Adrenal gland (tissue), 19 donors: ENCODE measurements at places on chromosomes 7 and 10. TPM values are rescaled to one million over a fixed set of nuclear protein-coding genes. Genes with fewer than 3 reads are reported as not detected.

CRYGN gene
- not detected for total RNA-seq

OR6V1 gene
- total RNA-seq = not detected

TSPAN13 gene
- 60.4 TPM for total RNA-seq

HOXA3 gene
- total RNA-seq = 4.0 TPM

KCND2 gene
- 2.8 TPM for total RNA-seq

ACSL5 gene
- 5.9 TPM for total RNA-seq

OR2A1 gene
- total RNA-seq = not detected

LRGUK gene
- total RNA-seq = 0.50 TPM

OR2A12 gene
- total RNA-seq = not detected

TCTN3 gene
- 31.8 TPM for total RNA-seq

DNA sequence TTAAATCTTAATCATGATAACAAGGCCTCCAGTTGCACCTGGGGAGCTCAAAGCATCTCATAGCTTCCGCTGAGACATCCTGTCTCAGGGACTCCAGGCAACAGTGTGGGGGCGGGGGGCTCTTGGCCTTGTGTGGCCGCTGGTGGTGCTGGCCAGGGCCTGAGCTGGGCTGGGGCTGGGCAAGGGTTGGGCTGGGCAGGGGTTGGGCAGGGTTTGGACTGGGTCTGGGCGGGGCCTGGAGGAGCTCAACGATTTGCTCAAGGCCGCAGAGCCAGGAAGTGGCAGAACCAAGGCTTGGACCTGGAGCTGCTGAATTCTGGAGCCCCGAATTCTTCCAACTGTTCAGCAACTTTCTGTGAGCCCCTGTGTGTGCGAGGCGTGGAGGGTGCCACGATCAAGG lies 37.9 kb upstream of the PSMG3 start:
- H3K27me3 ChIP-seq = no peaks in the 10 kb centered on the region
- H3K36me3 ChIP-seq = no peaks in the 10 kb centered on the region
- no peak for DNase-seq
- H3K4me1 ChIP-seq = no peaks in the 10 kb centered on the region
- H3K4me3 ChIP-seq = no peak overlapping the region

DNA sequence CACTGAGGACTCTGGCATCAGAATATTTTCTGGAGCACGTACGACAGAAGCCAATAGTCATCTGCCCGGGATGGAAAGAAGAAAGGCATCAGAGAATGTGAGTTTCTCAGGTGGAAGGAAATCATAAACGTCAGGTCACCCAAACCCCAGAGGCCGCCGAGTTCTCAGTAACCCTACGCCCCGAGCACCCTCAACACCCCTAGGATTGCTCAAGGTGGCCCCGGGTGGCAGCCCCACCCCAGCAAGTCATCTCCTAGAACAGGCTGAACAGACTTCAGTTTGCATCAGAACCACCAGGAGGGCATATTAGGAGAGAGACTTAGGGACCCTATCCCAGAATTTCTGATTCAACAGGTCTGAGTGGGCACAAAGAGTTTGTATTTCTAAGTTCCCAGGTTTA lies 117.6 kb downstream of the TNS3 start:
- no peak for DNase-seq
- peaks cover 42% of the 10 kb centered on the region for H3K4me1 ChIP-seq
- no peak overlapping the region for H3K27ac ChIP-seq

- DNase-seq = no peak
- H3K27ac ChIP-seq = no peak overlapping the region
- H3K4me3 ChIP-seq = no peak overlapping the region
- H3K27me3 ChIP-seq = no peaks in the 10 kb centered on the region
- H3K4me1 ChIP-seq = peaks cover 8% of the 10 kb centered on the region
- H3K36me3 ChIP-seq = no peaks in the 10 kb centered on the region
Observed at GRCh38 chr7:43937444-43937843, 11.2 kb downstream of the UBE2D4 start.

DNA sequence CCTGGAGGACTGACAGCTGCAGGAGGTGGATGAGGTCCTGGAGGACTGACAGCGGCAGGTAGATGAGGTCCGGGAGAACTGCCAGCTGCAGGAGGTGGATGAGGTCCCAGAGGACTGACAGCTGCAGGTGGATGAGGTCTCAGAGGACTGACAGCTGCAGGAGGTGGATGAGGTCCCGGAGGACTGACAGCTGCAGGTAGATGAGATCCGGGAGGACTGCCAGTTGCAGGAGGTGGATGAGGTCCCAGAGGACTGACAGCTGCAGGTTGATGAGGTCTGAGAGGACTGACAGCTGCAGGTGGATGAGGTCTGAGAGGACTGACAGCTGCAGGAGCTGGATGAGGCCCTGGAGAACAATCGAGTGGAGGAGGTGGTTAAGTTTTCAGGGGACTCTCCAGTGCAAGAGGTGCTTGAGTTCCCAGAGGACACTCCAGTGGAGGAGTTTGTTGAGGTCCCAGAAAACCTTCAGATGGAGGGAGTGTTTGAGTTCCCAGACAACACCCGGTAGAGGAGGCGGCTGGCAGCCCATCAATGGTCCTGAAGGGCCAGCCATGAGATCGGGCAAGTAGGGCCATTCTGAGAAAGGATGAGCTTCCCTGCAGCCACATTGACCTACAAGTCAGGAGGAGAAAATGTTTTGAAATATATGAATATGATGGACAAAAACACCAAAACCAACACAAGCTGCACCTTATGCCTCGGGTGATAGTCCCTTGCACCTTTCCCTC lies 4.7 kb upstream of the EIF5AL1 start:
- no peaks in the 10 kb centered on the region for H3K4me1 ChIP-seq
- no peak for DNase-seq
- no peak overlapping the region for H3K4me3 ChIP-seq
- H3K27ac ChIP-seq = no peak overlapping the region
- no peaks in the 10 kb centered on the region for H3K36me3 ChIP-seq

- no peaks in the 10 kb centered on the region for H3K36me3 ChIP-seq
- no peak overlapping the region for H3K4me3 ChIP-seq
- DNase-seq = no peak
- H3K27me3 ChIP-seq = no peaks in the 10 kb centered on the region
Observed at GRCh38 chr7:102992938-102993717, 80.3 kb downstream of the LRRC17 start.

DNA sequence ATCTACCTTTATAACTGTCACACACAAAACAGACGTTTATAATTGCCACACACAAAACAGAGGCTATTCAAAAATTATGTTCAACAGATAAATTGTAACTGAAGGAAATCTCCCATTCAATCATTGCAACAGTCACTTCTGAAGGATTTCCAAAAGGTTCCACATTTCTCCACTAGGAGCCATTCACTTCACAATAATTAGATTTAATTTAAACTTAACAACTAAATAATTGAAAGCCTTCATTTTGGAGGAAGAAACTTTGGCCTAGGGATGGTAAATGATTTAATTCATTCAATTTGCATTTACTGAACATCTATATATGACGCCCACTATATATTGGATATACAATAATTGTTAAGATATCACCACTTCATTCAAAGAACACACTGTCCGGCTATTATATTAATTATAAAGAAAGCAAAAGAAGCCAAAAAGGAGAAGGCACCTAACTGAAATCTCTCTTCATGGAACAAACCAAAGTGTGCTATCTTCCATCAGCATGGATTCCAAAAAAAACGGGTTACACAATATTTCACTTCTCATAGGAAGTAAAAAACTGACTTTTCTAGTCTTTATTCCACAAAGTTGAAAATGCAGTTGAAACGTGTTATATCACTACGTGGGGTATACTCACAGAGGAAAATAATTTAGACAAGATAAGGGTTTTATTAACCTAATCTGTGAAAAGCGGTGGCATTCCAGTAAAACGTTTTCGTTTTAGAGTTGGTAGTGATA lies 1.7 kb downstream of the ATAD1 start:
- H3K4me1 ChIP-seq = peaks cover 38% of the 10 kb centered on the region
- H3K36me3 ChIP-seq = no peaks in the 10 kb centered on the region
- H3K27ac ChIP-seq = no peak overlapping the region

DNA sequence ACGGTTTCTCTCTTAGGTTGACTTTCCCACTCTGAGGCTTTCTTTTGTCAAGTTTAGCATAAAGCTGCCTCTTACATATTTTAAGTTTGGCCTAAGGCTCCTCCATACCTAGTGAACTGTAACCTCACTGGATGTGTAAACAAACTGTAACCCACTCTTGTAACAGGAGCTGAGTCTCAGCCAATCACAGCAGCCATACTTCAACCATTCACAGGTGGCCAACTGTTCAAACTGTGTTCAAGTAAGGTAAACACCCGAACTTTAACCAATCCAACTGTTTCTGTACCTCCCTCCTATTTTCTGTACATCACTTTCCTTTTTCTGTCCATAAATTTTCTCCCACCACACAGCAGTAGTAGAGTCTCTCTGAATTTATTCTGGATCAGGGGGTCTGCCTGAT lies 7.7 kb upstream of the NRBF2 start:
- H3K36me3 ChIP-seq = no peaks in the 10 kb centered on the region
- no peaks in the 10 kb centered on the region for H3K4me1 ChIP-seq
- H3K27ac ChIP-seq = no peak overlapping the region

DNA sequence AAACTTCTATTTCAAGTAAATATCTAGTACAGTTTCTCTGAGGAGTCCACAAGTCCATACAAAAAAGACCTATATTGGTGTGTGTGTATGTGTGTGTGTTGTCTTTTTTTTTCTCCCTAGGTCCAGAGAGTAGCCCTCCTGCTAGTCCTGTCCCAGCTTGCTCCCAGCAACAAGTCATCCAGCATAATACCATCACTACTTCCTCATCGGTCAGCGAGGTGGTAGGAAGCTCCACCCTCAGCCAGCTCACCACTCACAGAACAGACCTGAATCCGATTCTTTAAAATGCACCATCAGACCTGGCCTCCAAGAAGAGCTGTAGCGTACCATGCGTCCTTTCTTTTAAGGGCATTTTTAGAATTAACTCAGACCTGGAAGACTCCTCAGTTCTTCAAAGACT lies 139.1 kb downstream of the TRIL start:
- no peak overlapping the region for H3K27ac ChIP-seq
- no peak overlapping the region for H3K4me3 ChIP-seq
- no peaks in the 10 kb centered on the region for H3K36me3 ChIP-seq
- H3K27me3 ChIP-seq = no peaks in the 10 kb centered on the region

DNA sequence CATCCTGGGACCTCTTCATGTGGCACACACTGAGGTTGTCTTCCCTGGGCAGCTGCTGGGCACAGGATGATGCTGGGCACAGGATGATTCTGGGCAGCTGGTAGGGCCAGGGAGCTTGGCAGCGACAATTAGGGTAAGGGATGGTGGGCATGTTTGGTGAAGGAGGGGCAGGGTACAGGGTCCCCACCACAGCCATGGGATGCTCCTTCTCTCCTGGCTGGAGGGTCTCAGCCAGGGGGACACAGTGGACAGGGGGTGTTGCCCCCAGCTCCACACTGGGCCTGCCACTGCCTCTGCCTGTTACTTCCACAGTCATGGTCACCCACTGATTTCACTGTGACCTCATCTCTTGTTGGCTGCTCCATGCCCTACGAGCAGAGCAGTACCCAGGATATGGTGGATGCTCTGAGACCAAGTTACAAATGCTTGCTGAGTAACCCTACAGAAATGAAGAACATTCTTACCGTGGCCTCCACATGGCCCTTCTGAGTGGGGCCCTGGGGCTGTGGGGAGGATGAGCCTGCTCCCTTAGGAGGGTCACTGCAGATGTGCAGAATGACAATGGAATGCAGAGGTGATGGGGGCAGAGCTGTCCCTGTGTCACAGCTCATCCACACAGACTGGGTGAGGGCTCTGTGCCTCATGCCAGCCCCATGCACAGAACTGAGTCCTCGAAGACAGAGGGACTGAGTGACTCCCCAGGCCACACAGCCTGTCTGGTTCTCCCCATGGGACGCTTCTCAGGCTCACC lies 28.4 kb upstream of the RET start:
- H3K4me3 ChIP-seq = no peak overlapping the region
- no peaks in the 10 kb centered on the region for H3K36me3 ChIP-seq
- no peak for DNase-seq
- H3K27me3 ChIP-seq = no peaks in the 10 kb centered on the region
- H3K27ac ChIP-seq = no peak overlapping the region

- no peaks in the 10 kb centered on the region for H3K27me3 ChIP-seq
- H3K36me3 ChIP-seq = no peaks in the 10 kb centered on the region
- no peaks in the 10 kb centered on the region for H3K4me1 ChIP-seq
- H3K4me3 ChIP-seq = no peak overlapping the region
- no peak for DNase-seq
Observed at GRCh38 chr7:108049962-108050361, 47.0 kb upstream of the LAMB1 start.

GRCh38 chr10:108653531-108653930 lies 1269.8 kb downstream of the XPNPEP1 start:
- no peaks in the 10 kb centered on the region for H3K36me3 ChIP-seq
- H3K27me3 ChIP-seq = no peaks in the 10 kb centered on the region
- no peaks in the 10 kb centered on the region for H3K4me1 ChIP-seq
- no peak overlapping the region for H3K27ac ChIP-seq
- DNase-seq = no peak
- H3K4me3 ChIP-seq = no peak overlapping the region

GRCh38 chr7:150742286-150742968 lies 5.2 kb downstream of the GIMAP5 start:
- H3K27ac ChIP-seq = no peak overlapping the region
- no peaks in the 10 kb centered on the region for H3K36me3 ChIP-seq
- no peak for DNase-seq
- no peaks in the 10 kb centered on the region for H3K4me1 ChIP-seq

GRCh38 chr10:128174581-128175559 lies 48.6 kb upstream of the MKI67 start:
- no peak overlapping the region for H3K4me3 ChIP-seq
- H3K27ac ChIP-seq = no peak overlapping the region
- H3K4me1 ChIP-seq = no peaks in the 10 kb centered on the region
- DNase-seq = no peak

GRCh38 chr10:75492173-75492925 lies 60.9 kb downstream of the LRMDA start:
- no peak overlapping the region for H3K4me3 ChIP-seq
- H3K27ac ChIP-seq = no peak overlapping the region
- peaks cover 15% of the 10 kb centered on the region for H3K4me1 ChIP-seq
- no peaks in the 10 kb centered on the region for H3K27me3 ChIP-seq
- DNase-seq = no peak

- no peaks in the 10 kb centered on the region for H3K4me1 ChIP-seq
- DNase-seq = no peak
- no peaks in the 10 kb centered on the region for H3K27me3 ChIP-seq
- no peak overlapping the region for H3K4me3 ChIP-seq
Observed at GRCh38 chr10:84342584-84342983, 14.2 kb downstream of the CCSER2 start.

DNA sequence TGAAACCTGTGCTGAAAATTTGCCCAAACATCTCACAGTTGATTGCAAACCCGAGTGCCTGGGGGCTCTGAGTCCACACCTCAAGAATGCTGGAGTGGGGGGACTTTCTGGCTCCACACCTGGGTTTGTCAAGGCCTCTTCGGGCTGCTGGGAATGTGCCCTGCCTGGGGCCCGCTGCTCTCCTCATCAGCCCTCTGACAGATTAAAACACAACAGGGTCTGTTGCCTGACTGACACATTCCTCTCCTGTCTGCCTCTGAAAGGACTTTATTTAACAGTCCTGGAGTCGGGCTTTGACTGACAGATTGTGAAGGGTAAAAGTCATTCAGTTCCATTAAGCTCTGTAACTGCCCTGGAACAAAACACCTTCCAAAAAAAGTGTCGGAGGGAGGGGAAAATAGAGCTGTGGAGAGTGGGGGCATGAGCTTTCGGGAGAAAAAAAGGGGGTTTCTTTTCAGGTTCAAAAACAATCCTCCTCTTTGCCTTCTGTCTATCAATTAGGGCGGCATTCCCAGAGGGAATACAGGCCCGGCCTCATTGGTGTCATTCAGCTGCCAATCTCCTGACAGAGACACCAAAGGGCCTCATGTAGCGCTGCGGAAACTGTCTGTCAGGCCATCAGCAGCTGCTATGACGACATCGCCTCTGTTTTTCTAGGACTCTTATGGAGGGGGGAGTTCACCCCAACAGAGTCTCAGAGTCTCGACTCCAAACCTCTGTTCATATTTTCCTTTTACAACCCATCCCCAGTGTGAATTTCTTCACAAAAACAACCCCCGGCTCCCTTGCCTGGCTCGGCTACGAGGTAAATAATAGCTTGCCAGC lies 398.8 kb upstream of the NFE2L3 start:
- no peak overlapping the region for H3K27ac ChIP-seq
- H3K36me3 ChIP-seq = no peaks in the 10 kb centered on the region
- DNase-seq = no peak
- no peak overlapping the region for H3K4me3 ChIP-seq
